Common myeloid progenitor, CD34-positive (primary cell): ENCODE measurements at places on chromosomes 16 and 17.

DNA sequence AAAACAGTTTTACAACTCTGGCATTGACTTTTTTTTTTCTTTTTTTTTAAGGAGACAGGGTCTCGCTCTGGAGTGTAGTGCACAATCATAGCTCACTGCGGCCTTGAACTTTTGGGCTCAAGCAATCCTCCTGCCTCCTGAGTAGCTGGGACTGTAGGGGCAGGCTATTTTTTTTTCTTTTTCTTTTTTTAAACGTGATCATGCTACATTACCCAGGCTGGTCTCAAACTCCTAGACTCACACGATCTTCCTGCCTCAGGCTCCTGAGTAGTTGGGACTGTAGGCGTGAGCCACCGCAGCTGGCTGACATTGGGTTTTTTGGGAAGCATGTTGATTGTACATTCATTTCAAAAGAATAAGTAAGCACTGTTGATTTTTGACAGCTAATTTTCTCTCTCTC lies 32.1 kb downstream of the TNRC6A start:
- DNase-seq = no peak

DNA sequence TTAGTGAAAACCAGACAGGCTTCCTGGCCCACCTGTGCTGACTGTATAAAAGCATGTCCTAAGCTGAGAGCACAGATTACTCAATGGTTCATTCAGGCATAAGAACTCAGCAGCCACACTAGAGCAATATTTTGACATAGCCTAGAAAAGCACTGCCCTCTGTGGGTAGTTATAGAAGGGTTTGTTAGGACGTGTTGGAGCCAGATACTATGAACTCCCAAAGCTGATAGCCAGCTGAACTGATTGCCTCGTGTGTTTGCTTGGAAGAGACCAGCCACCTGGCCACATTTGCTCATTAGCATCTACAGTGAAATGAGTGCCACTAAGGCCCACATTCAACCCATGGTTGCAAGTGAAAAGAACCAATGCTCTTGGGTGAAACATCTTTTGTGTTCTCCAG lies 30.8 kb upstream of the ABCA5 start:
- no peak for DNase-seq

- DNase-seq = peak; percentile 69
Observed at GRCh38 chr17:61144617-61145564, 254.8 kb upstream of the TBX2 start.

DNA sequence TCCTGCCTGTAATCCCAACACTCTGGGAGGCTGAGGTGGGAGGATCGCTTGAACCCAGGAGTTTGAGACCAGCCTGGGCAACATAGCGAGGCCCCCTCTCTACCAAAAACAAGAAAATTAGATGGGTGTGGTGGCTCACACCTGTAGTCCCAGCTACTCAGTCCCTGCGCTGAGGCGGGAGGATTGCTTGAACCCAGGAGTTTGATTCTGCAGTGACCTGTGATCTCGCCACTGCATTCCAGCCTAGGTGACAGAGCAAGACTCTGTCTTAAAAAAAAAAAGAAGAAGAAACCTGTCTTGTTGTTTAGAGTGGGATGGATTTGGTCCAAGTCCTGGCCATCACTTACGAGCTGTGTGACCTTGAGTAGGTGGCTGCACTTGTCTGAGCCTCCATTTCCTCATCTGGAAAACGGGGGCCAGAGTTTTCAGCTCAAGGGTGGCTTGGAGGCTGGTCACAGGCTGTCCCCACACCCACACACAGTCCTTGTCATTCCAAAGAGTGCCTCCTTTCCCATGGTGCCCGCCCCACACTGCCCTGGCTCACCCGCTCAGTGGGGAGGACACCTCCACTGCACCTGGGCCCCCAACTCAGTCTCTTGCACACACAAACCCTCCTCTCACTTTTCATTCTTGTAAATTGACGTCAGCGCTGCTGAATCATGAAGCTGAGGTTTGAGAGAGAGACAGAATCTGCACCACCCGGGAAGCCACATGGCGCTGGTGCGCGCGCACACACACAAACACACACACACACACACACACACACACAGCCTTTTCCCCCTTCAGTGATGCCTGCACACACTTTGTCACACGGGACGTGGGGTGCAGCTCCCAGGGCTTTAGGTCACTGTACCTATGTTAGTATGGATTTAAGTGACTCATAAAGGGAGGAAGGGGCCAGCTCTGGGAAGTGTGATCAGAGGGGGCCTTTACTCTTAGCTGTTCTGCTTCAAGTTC lies 4.2 kb downstream of the SOCS1 start:
- peak; percentile 69 for DNase-seq

- DNase-seq = no peak
Observed at GRCh38 chr16:82728901-82729300, 102.1 kb downstream of the CDH13 start.

- DNase-seq = no peak
Observed at GRCh38 chr16:82421851-82422250, 204.9 kb upstream of the CDH13 start.

DNA sequence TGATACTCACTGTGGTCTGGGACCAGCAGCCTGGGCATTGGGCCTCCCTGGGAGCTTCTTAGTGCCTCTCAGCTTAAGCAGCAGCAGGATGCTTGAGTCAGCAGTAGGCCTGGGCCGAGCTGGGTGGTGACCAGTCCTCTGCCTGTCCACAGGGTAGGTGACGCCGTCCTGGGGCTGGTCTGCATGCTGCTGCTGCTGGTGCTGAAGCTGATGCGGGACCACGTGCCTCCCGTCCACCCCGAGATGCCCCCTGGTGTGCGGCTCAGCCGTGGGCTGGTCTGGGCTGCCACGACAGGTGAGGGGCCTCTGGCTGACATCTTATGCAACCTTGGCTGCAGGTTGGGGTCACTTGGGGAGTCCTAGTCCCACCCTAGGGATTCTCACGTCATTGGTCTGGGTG lies 7.4 kb downstream of the SLC26A11 start:
- no peak for DNase-seq

GRCh38 chr17:75636381-75637142 lies 3.3 kb downstream of the SMIM5 start:
- no peak for DNase-seq

DNA sequence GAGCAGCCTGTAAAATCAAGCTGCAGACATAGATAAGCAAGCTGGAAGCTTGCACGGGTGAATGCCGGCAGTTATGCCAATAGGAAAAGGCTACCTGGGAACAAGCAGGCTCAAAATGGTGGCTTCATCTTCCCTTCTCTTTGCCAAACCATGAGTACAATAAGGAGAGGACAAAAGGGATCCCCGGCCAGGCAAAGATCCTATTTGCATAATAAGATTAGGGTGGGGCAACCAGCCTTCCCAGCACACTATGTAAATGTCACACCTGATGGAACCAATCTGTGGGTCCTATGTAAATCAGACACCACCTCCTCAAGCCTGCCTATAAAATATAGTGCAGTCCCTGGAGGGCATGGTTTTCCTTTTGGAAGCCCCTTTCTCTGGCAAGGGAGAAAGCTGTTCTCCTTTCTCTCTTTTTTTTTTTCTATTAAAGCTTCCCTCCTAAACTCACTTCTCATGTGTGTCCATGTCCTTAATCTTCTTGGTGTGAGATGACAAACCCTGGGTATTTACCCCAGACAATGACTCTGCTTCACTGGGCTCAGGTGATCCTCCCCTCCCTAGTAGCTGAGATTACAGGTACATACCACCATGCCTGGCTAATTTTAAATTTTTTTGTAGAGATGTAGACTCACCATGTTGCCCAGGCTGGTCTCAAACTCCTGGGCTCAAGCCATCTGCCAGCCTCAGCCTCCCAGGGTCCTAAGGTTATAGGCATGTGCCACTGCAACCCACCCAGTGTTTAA lies 44.2 kb downstream of the PSMD12 start:
- no peak for DNase-seq

- DNase-seq = peak; percentile 29
Observed at GRCh38 chr16:69311533-69312387, 610 bp downstream of the VPS4A start.

DNA sequence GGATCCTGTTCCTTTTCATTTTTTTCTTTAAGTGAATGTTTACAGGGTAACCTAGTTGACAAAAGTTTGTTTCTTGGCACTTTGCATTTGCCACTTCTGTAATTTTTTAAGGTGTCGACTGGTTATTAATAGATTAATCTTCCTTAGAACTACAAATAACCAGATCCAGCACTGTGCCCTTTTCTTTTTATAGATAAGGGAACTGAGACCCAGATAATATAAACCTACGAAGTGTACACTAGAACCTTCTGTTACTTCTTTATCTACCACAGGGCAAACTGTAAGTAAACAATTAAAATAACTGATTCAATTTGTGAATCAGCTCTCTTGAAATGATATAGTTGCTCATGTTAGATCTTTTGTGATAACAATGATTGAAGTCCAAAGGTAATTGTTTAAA lies 55.4 kb downstream of the NLK start:
- no peak for DNase-seq

DNA sequence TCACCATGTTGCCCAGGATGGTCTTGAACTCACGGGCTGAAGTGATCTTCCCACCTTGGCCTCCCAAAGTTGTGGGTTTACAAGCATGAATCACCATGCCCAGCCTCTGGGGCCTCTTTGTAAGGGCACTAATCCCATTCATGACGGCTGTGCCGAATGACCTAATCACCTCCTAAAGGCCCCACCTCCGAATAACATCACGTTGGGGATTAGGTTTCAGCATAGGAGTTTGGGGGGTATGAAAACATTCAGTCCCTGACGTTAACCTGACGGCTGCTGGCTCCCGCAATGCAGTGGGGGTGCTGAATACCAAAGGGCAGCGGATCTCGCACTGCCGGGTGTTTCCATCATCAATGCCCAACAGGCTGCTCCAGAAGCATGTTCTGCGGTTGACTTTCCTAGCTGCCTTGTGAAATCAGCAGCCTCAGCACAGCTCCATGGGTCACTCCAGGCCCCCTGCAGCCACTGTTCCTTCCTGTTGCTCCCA lies 120.8 kb upstream of the SEC14L1 start:
- no peak for DNase-seq

- DNase-seq = no peak
Observed at GRCh38 chr16:22202261-22202637, 3.8 kb upstream of the EEF2K start.

GRCh38 chr17:51672065-51672464 lies 411.7 kb downstream of the UTP18 start:
- DNase-seq = no peak

GRCh38 chr17:37359682-37360188 lies 16.1 kb upstream of the C17orf78 start:
- no peak for DNase-seq

- DNase-seq = no peak
Observed at GRCh38 chr16:17294856-17295255, 175.9 kb downstream of the XYLT1 start.

GRCh38 chr17:63082952-63083351 lies 116.9 kb downstream of the TANC2 start:
- peak; percentile 32 for DNase-seq

- DNase-seq = no peak
Observed at GRCh38 chr16:643050-643368, 1.4 kb downstream of the MCRIP2 start.

- no peak for DNase-seq
Observed at GRCh38 chr17:79711715-79712305, 18.9 kb upstream of the ENPP7 start.

DNA sequence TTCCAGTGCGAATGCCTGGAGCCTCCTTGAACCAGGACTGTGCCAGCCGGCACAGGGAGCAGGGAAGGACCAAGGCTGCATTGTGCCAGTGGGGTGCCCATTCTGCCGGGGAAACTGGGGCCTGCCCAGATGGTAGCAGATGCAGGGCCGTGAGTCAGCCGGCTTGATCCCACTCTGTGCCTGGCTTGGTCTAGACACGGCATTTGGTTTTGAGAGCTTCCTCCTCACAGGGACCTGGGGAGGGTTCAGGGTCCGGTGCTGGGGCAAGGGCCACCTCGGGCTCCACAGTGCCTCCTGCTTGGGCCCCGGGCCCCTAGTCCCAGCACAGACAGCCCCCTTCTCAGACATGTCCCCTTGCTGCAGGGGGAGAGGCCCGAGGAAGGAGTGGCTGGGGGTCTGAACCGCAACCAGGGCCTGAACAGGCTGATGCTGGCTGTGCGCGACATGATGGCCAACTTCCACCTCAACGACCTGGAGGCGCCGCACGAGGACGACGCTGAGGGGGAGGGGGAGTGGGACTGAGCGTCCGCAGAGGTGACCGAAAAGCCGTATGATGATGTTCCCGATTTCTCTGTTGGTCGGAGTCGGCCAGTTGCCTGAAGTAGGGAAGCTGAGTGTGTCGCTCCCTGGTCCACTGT lies 7.8 kb upstream of the MC1R start:
- no peak for DNase-seq

- no peak for DNase-seq
Observed at GRCh38 chr17:348692-349425, 3.7 kb downstream of the RPH3AL start.

DNA sequence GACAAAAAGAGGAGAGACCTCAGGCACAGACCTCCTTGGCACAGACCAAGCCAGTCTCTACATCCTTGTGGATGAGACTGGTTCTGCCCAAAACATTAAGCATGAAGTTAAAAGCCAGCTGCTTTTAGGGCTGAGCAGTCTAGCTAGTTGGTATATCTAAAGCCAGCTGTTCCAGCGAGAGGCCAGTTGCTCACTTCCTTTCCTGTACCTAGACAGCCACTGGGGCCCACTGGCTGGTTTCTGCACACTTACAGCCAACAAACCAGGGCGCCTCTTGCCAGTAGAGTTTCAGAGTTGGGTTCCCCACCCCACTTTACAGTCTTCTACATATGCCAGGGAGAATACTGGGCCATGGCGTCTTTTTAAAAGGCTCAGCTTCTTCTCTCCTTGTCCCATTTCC lies 242.4 kb downstream of the ZFHX3 start:
- no peak for DNase-seq

- DNase-seq = no peak
Observed at GRCh38 chr16:7185689-7186088, 147.0 kb upstream of the RBFOX1 start.

DNA sequence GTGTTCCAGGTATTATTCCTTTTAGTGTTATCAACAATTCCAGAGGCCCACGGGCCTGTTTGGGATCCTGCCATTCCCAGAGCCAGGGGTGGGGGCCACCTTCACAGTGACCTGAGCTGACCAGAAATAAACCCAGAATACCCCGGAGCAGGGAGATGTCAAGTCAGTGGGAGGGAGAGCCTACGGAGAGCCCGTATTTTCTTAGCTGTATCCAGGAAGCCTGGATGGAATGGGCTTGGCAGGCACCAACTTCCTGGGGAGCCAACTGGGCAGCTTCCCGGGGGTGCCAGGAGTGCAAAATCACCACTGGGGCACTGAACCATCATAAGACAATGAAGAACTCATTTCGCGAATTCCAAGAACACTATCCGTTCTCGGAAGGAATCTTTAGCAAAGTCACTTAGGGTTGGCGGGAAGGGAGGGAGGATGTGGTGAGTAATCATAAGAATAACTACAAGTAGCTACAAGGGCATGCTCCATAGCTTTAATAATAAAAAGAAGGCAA lies 13.2 kb upstream of the MRTFB start:
- DNase-seq = no peak

GRCh38 chr16:24531166-24531565 lies 8.2 kb upstream of the RBBP6 start:
- no peak for DNase-seq
